ENCODE measurements at places on chromosomes 3 and 15.

DNA sequence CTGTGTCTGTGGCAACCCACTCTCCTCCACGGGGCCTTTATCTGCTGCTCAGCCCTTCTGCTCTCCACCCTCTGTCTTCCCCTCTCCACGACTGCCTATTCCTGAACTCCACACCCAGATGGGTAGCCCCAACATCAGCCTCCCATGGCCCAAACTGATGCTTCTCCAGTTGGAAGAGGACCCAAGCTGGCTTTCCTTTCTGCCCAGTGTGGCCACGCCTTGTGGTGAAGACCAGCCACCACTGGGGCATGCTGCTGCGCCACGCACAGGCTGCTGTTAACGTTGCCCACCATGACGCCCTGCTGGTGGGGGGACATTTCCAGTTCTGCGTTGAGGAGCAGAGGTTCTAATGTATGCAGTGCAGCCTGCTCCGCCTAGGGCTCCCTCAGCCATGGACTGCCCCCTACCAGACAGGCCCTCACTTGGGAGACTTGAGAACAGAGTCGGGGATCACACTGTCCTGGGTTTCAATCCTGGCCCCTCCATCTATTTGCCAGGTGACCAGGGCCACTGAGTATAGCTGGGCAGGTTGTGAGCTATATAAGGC, 26.9 kb downstream of the CFAP100 start:
- DNase-seq: no peak

DNA sequence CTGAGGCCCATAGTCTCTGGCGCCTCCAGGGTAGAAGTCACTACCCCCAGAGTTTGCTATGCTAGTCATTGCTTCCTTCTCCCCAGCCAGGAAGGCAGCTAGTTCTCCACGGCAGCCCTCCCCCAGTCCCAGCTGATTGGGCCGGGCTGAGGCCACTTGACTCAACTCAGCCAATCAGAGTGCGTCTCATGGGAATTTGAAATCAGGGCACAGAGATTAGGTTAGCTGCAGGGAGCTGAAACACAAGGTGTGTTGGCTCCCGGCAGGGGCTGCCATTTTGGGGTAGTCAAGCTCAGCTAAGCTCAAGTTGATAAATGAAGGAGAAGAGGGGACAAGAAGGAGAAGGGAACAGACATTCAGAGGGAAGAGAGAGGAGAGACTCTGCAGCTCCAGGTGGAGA, 32.8 kb downstream of the LINGO1 start:
- DNase-seq: no peak

GRCh38 chr3:37170513-37170912, 3.9 kb downstream of the LRRFIP2 start:
- DNase-seq: no peak

- DNase-seq: peak; percentile 65
Observed at GRCh38 chr15:75720787-75721479, 8.3 kb upstream of the CSPG4 start.

GRCh38 chr15:101357885-101358284, 62.8 kb upstream of the SNRPA1 start:
- DNase-seq: no peak

GRCh38 chr3:195070336-195070735, 200.6 kb downstream of the XXYLT1 start:
- no peak for DNase-seq

DNA sequence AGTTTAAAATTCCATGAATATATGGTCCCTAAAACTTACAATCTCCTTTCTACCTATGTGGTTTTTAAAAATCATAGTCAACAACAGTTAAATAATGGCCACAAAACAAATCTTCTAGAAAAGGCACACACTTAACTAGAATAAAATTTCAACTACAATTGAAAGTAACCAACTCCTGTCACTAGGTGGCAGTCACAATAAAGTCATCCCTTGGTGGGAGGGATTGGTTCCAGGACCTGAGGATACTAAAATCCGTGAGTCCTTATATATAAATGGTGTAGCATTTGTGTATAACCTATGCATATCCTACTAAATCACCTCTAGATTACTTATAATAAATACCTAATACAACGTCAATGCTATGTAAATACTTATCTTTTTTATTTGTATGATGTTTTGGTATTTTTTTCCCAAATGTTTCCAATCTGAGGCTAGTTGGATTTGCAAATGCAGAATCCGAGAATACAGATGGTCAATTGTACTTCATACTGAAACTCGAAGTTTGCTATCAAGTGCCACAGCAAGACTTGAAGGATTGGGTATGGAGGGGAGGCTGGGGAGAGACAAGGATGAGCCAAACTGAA, 172.6 kb downstream of the FMN1 start:
- no peak for DNase-seq

DNA sequence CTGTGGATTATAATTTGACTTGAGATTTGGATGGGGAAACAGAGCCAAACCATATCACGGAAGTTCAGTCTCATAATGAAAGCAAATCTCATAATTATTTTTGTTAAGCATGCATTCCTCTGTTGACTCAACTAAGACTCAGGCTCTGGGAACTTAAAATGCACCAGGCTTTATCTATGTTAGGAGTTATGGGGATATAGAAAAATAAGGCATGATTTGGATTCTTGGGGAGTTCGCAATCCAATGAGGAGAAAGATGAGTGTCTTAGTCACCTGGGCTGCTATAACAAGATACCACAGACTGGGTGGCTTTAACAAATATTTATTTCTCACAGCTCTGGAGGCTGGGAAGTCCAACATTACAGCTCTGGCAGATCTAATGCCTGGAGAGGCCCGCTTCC, 89.4 kb upstream of the TJP1 start:
- DNase-seq: no peak

DNA sequence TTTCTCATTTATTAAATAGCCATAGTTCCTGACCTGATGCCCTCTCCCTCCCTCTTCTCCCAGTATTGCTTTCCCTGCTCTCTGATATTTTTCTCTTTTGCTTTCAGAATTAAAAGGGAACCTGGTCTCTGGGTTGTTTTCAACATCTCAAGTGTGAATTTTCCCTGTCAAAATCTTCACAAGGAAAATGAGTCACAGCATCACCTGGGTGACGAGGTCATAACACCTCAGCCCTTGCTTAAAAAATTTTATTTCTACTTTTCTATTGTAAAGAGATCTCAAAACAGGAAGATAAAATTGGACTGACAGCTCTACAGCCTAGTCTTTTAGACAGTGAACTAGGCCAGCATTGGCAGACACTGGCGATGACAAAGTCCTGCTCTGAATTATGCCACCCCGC, 40.1 kb downstream of the GAP43 start:
- DNase-seq: no peak

GRCh38 chr15:66883284-66883911, 181.4 kb downstream of the SMAD6 start:
- DNase-seq: no peak

GRCh38 chr3:139746481-139746880, 68.7 kb upstream of the NMNAT3 start:
- no peak for DNase-seq

GRCh38 chr15:45550436-45550835, 27.9 kb upstream of the SLC30A4 start:
- no peak for DNase-seq

DNA sequence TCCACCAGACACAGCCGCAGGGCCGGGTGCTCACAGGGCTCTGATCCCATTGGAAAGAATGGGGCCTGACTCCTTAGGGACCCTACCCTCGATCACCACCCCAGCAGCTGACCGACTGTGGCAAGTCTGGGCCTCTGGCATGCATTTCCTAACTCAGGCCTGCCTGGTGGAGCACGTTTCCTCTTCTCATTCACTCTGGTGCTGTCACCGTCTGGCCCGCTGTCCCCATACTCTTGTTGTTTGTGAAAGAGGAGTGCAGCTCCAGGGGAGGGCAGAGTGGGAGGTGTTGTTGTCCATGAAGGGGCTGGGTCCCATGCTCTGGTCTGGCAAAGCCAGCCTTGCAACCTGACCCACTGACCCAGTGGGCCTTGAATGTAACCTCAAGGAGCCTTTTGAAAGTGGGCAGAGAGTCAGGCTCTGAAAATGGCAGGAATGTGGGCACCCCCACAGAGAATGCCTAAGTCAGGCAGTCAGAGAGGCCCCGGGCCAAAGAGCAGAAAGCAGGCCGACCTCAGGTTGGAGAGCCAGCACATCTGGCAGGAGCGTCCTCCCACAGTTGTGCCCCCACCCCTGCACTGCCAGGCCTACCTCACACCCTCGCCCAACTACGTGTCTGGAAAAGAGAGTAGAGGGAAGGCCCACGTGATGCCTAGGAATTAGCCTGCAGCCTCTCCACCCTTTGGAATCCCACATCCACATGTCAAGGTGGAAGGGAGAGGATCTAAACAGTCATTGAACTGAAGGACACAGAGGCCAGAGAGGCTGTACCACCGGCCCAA, 10.9 kb downstream of the SEMA7A start:
- DNase-seq: no peak

GRCh38 chr15:28456476-28457395, 76.0 kb downstream of the GOLGA8G start:
- DNase-seq: no peak

DNA sequence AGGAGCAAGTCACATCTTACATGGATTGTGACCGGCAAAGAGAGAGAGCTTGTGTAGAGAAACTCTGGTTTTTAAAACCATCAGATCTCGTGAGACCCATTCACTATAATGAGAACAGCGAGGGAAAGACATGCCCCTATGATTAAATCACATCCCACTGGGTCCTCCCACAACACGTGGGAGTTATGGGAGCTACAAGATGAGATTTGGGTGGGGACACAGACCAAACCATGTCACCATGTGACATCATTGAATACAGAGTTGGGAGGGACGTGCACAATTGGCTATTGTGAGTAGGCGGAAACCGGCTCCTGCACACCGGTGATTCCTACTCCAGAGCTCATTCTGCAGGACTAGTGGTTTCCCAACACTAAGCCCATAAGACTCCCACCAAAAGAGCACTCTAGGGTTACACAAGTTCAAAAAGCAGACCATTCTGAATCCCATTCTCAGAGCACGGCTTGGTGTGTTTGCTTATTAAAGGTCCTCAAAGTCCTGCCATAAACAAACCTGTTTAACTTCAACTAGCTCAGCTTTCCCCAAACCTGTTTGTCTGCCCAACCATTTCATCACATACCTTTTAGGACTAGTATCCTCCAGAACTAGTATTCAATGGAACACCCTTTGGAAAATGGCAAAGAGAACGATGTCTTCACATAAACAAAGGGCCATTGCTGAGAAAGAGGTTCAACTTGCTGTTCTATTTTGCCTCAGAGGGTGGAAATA, 167.6 kb downstream of the TLE3 start:
- DNase-seq: no peak

DNA sequence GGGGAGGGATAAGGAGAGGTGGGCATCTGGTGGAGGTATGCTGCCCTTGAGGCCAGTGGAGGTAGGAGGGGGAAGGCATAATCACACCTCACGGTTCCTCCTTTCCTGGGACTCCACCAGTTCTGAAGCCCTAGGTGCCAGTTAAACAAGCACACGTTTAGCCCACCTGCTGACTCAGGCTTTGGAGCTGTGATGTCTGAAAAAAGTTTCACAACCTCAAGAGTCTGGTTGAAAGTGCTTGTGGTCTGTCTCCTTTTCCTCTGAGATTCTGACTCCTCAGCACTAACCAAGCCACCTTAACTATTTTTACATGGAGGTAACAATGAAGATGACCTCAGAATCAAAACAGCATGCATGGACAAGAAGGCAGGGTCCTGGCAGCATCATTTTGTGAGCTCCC, 23.0 kb downstream of the HPS3 start:
- no peak for DNase-seq

- DNase-seq: no peak
Observed at GRCh38 chr3:179288845-179289244, 34.0 kb upstream of the ZNF639 start.

DNA sequence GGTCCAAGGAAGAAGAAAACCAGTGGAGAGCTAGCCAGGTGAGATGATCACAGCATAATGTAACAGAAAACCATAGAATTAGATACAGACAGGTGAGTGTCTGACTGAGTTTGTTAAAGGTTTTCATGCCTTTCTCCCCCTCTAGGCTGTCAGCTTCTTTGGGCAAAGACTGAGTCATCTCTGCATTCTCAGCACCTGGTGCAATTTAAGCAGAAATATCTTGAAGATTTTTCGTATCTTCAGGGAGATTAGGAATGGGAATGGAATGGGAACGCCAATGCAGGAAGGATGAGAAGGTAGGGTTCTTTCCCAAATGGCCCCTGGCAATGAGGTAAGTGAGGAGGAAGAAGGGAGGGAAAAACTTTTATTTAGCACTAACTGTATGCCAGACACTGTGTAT, 122.0 kb upstream of the SLC7A14 start:
- DNase-seq: no peak

DNA sequence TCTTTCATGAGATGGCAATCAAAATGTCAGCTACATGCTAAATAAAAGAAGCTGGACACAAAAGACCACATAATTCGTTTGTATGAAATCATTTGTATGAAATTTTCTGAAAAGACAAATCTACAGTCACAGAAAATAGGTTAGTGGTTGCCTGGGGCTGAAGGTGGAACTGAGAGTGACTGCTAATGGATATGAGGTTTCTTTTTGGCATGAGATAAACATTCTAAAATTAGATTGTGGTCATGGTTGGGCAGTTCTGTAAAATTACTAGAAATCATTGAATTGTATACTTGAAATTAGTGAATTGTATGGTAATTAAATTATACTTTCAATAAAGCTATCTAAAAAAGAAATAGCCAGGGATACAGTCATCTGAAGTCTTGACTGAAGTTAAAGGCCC, 2.7 kb upstream of the DMXL2 start:
- DNase-seq: no peak
